ENCODE measurements at places on chromosomes 6 and 20.

GRCh38 chr20:46261456-46262253 lies 46.6 kb downstream of the CDH22 start:
- DNase-seq: no peak

DNA sequence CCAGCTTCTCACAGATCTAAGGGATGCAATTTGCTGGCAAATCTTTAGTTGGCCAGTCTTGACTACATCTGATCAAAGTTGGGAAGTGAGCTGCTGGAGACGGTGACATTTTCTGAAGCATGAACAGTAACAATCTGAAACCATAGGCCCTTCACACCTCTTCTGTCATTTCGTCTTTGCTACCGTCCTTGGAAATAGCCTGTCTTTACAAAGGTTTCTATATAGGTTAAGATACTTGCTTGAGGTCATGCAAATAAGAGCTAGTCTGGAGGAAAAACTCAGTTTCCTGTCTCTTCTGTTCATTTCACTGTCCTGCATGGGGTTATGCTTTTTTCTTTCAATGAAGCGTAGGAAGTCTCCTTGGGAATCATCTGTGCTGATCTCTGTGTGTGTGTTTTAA lies 55.6 kb downstream of the CARMIL1 start:
- DNase-seq: no peak

DNA sequence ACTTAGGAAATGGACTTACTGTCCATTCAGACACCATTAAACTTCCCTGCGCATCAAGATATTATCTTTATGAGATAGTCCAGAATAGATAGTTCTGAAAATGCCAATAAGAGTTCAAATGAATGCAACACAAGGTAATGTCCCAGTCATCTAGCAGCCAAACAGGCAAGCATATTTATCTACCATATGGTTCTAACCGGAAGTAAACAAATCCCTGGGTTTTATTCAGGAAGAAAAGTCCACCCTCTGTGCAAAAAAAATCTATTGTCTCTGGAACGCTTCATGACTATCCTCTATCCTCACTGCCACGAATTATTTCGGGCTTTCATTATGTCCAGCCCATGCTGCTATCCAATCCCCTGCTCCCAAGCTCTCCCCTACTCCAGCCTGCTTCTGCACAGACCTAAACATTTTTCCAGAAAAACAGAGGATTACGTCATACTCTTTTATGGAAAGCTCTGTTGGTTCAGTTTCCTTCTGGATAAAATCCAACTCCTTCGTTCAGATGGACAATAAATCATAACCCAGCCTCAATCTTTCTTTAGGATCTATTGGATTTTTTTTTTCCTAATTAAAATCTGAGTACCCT lies 11.4 kb downstream of the PPIL6 start:
- no peak for DNase-seq

- no peak for DNase-seq
These were observed 12.4 kb downstream of the HTR1B start for GRCh38 chr6:77450924-77451323.

GRCh38 chr6:35197196-35197595 lies 16.6 kb upstream of the SCUBE3 start:
- no peak for DNase-seq

DNA sequence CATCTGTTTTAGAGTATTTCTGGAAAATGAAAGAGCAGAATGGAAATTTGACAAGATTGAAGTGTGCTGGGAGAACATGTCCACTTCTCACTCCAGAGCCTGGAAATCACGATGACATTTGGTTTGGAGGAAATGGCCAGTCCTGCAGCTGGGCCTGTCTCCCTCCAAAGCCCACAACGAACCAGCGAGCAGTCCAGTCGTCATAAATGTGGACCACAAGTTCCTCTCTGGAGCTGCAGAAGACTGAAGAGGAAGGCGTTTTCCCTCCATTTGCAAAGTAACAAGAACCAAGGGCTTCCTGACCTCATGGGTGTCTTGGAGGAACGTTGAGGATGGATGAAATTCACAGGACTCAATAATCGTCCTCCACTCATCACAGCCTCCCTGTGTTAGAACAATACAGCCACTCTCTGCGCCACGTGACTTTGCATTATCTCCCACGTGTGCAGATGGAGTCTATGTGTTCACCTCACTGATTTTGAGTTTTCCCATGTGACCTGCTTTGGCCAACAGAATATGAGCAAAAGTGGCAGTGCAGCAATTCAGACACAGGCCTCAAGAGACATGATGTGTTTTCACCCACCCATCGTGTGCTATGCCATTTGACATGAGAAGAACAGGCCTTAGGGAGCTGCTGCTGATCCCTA lies 9.1 kb upstream of the SPATS1 start:
- no peak for DNase-seq

- DNase-seq: no peak
These were observed 52.2 kb downstream of the GFRAL start for GRCh38 chr6:55379471-55379870.

DNA sequence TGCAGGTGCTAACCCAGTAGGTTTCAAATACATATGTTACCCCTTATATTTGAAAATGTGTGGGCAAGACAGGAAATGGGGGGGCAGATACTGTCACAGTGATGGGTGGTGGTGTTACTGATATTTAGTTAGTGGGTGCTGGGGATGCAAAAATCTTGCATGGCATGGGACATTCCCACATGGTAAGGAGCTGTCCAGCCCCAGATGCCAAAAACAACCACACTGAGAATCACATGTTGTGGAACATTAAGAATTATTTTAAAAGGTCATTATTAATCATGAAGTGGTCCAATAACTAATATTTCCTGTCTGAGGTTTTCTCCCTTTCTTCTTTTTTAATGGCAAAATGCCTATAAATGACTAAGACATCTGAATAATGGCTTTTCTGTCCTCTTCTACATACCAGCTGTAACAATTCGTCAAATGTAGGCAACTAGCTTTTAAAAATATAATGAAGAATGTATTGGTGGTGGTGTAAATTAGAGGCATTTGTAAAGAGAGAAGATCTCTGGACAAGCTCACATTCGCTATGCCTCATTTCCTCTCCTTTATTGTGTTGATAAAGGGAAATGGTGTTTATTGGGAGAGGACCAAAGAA lies 57.3 kb upstream of the SLC35B3 start:
- no peak for DNase-seq

GRCh38 chr6:72857791-72858585 lies 236.1 kb downstream of the KCNQ5 start:
- no peak for DNase-seq

DNA sequence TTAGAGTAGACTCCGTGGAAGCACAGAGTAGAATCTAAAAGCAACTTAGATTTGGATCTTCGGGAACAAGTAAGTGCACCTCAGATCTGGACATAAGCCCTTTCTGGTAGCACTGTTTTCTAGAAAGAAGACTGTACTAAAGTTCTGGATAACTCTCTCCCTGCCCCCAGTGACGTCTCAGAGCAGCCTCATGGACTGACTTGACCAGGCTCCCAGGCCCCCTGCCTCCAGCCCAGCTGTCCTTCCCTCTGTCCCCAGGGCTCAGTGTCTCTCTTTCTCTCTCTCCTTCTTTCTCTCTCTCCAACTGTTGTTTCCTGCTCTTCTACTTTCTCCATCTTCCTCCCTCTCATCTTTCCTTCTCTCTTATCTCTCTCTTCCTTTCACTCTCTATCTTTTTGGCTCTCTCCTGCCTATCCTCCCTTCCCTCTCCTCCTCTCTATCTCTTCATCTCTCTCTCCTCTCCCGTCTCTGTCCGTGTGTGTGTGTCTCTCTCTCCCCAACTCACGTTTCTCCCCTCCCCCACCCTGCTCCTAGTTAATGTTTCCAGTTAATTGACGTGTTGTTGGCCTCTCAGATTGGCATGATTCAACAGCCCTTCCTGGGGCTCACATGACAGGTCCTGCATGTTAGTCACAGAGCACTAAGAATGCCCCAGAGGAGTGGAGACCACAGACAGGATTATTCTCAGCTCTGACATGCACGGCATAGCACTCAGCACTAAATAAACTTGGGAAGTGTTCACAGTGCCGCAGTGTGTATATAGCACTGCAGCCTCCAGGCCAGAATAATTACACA lies 180.4 kb upstream of the FOXQ1 start:
- DNase-seq: no peak
